ENCODE measurements at places on chromosomes 7 and 10.

GRCh38 chr7:92720604-92721350 lies 115.6 kb downstream of the CDK6 start:
- DNase-seq: no peak

DNA sequence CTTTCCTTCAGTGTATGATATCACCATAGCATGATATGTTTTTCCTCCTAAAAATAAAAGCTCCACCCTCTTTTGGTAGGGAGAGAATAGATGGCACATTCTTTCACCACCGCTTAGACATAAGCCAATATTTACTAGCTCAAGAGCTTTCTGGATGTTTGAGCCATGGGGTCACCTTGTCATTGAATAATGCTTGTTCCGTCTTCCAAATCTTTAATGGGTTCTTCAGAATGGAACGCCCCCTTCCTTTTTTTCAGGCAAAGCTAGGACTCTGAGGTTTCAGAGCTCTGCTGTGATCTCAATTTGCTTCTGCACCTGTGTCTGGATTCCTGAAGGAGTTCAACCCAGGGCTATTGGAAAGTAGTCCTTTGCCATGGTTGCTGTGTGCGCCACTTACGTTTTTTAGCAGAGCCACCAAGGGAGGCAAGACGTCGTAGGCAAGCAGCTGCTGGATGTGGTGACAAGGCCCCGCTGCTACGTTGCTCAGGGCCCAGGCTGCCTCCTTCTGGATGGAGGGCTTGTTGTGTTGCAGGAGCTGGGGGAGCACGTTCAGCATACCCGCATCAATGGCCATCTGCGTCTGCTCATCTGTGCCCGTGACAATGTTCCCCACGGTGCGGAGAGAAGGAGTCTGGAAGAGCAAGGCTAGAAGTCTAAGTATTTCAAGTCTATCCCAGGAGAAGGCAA lies 23.2 kb downstream of the KPNA7 start:
- DNase-seq: no peak

DNA sequence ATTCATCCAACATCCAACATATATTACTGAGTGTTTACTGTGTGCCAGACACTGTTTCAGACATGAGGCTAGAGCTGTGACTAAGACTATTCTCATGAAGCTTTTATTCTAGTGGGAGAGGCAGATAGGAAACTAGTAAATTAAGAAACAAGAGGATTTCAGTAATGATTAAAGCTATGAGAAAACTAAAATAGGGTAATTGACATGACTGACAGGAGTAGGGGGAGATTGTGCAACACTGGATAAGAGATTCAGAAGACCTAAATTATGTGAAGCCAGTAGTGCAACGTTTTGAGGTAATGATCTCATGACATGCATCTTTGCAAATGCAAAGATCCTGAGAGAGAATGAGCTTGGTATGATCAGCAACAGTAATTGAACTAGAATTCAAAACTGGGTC lies 48.6 kb upstream of the MKLN1 start:
- no peak for DNase-seq

DNA sequence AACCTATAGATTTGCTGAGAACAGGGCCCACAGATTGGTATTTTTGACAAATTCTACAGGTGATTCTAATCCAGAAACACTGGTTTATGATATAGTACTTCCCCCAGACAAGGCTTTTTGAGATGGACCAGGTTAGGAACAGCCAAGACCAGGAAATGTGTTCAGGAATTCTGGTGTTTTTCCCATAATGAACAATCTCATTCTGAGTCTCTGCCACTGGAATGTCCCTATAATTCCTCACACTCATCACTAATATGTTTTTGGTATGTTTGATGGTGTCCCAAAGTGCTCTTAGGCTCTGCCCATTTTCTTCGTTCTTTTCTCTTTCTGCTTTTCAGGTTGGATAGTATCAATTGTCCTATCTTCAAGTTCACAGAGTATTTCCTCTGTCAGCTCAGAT lies 107.2 kb upstream of the IGFBP3 start:
- no peak for DNase-seq

- no peak for DNase-seq
Measured at GRCh38 chr10:31413325-31413724, 94.3 kb downstream of the ZEB1 start.

DNA sequence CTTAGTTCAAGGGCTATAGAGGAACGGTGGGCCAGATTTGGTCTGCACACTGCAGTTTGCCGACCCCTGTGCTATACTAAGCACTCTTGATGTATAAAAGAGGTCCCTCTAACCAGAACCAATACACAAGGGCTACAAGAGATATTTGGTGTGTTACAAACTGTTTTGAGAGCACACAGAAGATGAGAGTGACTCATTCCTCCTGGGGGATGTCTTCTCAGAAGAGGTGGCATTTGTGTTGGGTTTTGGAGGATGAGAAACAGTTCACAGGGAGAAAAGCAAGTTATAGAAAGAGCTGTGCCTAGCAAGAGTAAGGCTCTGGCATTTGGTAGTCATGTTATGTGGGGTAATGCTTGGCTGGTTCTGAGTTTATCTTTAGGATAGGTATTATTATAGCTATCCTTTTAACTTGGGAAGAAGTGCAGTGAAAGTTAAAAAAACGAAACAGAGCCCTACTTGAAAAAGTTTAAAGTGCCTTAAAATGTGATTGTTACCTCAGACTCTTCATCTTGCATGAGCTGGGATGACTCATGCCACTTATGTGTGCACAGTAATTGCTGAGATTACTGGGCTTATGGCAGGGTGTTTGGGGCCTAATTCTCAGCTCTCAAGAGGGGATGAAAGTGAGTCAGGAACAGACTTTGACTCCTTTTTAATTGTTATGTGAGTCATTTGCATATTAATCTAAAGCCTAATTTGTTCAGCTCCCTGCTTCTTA lies 160.4 kb downstream of the KIF20B start:
- DNase-seq: peak; percentile 55

- no peak for DNase-seq
Measured at GRCh38 chr10:50385624-50386023, 134.3 kb upstream of the ASAH2 start.

GRCh38 chr10:131049016-131049415 lies 262.5 kb downstream of the TCERG1L start:
- no peak for DNase-seq

- no peak for DNase-seq
Measured at GRCh38 chr7:163971-164881, 28.1 kb upstream of the FAM20C start.

DNA sequence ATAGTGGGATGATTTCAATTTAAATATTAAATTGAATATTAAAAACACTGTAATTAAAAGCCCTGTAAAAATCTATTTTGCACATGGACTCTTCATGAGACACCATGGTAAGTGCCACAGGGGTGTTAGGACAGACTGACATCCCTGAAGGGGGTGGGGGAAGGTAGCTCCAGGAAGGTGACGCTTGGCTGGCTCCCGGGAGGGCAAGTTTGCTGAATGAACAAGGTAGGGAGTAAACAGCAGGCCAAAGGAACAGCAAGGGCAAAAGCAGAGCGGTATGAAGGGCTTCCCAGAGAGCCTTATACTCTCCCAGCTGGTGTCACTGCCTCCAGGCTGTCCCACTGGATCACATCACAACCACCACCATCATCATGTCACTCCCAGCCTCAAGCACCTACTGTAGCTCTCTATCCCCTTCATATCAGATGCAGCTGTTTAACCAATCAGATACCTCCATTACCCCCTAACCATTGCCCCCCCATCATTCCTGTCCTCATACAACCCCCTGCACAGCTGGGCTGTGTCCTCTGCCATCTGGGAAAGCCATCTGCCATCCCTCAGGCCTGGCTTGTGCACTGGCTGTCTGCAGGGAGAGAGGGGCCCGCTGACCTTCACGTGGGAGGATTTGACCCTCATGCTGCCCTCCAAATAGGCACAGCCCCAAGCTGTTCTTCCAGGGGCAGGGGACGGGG lies 19.5 kb downstream of the HSPA12A start:
- DNase-seq: no peak

- no peak for DNase-seq
Measured at GRCh38 chr10:44662051-44662450, 249.1 kb upstream of the TMEM72 start.

DNA sequence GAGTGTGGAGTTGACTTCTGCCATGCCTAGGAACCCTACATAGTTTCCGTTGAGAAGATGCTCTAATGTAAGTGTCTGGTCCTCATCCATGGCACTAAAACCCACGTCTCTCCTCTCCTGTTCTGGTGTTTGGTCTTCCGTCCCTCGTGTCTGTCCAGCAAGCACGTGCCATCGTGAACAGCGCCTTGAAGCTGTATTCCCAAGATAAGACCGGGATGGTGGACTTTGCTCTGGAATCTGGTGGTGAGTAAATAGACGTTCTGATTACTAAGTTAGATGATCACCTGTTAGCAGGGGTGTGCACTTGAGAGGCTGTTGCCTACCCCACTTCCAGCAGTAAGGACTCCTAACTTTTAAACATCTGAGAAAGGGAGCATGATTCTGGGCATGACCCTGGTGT lies 15.1 kb upstream of the GET4 start:
- DNase-seq: no peak

- DNase-seq: no peak
Measured at GRCh38 chr10:89653410-89653869, 8.4 kb upstream of the PANK1 start.

DNA sequence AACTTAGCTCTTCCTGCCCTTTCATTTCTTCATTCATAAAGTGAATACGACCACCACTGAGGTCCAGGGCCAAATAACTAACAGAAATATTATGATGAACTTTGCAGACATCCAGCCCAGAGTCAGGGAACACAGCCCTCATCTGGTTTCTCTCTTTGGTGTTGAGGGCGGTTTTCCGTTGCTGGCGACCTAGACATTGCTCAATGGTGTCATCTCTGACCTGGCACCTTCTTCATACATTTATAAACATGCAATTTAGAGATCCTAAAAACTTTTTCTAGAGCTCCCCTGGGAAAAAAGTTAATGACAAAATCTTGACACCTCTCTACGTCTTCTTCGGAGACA lies 324 bp upstream of the TET1 start:
- DNase-seq: no peak

GRCh38 chr7:120079704-120080103 lies 193.3 kb upstream of the KCND2 start:
- DNase-seq: no peak

GRCh38 chr7:151506901-151507382 lies 12.8 kb downstream of the RHEB start:
- DNase-seq: no peak

- no peak for DNase-seq
Measured at GRCh38 chr7:116142850-116143249, 67.5 kb upstream of the TES start.
